ENCODE measurements at places on chromosomes 16 and 17.

DNA sequence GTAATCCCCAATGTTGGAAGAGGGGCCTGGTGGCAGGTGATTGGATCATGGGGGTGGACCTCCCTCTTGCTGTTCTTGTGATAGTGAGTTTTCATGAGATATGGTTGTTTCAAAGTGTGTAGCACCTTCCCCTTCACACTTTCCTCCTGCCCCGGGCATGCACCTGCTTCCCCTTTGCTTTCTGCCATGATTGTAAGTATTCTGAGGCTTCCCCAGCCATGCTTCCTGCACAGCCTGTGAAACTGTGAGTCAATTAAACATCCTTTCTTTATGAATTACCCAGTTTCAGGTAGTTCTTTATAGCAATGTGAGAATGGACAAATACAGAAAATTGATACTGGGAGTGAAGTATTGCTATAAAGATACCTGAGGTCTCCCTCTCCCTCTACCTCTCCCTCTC is 29.4 kb downstream of the RNF112 start:
- DNase-seq, result no peak

DNA sequence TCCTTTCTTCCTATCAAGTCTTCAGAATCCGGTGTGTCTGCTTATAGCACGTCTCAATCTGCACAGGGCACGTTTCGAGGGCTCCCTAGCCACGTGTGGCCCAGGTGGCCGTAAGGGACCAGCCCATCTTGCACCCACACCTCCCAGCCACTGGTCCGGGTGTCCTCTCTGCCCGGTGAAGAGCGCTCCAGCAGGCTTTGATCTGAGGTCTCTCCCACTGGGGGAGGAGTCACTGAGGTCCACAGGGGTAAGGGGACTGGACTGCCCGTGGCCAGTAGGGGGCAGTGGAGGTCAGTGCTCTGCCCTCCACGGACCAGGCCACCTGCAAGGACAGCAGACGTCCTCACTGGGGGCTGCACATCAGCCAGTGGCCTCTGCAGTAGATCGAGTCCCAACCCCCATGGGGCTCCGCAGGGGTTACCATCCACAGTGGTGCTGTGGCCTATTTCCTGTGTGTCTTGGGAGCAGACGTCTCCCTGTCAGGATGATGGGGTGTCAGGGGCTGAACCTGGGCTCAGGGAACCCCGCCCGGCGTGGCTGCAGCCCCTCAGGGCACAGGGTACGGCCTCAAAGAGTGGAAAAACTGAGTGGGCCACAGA is 204.1 kb upstream of the CIBAR2 start:
- peak; percentile 87 for DNase-seq

- DNase-seq, result no peak
Observed at GRCh38 chr16:24730914-24731313, 1.5 kb downstream of the TNRC6A start.

DNA sequence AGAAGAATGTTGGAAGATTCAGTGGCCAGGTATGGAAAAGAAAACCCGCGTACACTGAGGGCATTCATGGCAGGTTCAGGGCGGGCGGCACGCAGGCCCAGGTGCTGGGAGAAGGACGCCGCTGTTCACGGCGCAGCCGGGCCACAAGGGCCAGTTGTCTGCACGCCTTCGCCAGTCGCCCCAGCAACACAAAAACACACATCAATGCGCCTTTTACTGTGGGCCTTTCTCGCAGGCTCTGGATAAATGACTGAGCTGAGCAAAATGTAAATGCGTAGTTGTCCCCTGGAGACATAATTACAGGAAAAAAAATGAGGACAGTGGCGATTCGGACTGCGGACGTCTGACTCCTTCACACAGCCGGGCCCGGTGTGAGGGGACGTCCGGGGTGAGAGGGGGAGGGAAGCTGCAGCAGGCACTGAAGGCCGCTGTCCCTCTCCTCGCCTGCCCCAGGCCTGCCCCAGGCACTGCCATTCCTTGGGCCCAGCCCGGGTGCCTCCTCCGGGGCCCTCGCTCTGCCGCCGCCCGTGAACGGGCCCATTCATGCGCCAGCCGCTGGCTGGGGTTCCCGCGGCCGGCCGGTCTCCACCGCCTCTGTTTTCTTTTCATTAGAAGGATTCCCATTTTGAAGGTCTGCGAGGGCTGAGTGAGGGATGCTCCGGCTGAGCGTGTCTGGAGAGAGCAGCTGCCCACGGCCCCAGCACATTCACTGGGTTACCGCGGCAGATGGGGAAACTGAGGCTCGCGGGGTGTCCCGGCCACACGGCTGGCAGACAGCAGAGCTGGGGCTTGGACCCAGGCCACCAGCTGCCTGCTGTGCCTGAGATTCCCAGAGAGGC is 6.5 kb upstream of the ZNF469 start:
- no peak for DNase-seq

DNA sequence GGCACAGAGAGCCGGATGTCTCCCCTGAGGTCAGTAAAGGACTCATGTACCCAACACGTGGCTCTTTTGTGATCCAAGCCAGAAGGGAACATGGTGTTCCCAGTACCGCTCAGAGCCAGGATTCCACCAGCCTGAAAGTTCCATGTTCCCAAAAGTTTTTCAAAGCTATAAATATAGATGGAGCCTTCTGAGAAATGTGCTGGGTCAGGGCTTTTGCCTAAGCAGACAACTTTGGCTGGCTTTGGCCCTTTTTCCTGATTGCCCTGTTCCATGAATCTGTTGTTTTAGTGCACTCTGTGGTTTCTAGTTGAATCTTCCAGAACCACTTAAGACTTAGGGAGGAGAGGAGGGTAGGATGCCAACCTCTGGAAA is 128.5 kb upstream of the HS3ST2 start:
- DNase-seq, result no peak

DNA sequence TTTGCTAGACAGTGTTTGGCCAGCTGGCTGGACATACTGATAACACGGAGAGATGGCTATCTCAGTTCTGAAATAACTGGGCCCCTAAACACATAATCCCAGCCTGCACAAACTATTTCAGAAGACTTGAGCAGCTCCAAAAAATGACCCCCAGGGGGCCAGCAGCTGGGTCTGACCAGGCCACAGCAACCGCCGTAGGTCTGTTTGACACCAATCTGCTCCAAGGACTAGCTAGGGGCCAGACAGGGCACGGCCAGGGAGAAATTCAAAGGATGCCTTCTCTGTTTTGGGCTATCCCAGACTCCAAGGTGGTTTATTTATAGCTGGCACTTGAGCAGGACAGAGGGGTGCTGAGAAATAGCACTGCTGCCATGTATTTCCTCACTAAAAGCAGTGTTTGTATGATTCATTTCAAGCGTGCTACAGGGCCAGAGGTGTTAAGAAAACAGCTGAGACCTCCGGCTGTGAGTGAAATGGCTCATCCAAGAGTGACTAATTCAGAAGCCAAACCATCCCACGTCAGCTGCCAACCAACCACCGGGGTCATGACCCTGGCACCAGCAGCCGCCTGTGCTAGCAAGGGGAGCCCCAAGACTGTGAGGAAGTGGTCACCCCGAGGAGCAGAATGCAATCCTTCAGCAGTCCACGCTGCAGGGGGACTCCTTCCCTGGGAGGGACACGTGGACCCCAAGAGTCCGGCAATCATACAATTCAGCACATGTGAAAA is 5.7 kb downstream of the GGA2 start:
- DNase-seq, result peak; percentile 78

- no peak for DNase-seq
Observed at GRCh38 chr16:57273359-57273758, 11.1 kb downstream of the PLLP start.

GRCh38 chr17:62112229-62112628 is 47.2 kb upstream of the MED13 start:
- DNase-seq, result no peak

DNA sequence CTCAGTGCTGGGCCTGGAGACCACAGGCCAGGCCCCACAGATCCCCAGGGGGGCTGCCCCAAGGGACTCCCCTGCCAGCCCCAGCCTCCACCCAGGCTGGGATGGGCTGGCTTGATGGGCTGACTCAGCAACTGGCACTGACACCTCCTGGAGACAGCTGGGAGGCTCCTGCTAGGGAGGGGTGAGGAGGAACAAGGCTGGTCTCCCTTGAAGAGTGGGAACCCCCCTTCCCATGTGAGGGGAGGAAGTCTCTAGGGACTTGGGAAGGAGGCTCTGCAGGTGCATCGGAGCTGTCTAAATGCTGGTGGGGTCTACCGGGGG is 10.4 kb downstream of the NHERF1 start:
- peak; percentile 75 for DNase-seq

DNA sequence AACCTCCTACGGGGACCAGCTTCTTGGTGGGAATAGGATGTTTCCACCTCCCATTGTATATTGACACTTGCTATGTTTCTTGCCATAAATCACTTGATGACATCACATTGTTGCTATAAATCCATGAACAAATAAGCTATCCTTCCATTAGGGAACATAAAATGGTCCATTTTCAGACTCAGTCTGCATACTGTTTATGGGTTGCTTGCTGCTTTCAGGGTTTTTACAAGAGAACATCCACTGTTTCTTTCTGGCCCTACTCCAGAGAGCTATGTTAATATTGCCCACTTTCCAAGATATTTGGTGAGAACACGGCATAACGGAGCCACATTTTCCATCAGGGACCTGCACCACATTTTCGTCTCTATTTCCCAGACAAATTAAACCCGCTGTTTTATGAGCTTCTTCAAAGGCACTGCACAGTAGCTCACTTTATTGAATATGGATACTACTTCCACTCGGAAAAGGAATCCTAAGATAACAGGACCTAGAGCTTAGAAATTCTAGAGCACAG is 800.2 kb downstream of the KCNJ2 start:
- no peak for DNase-seq
